ENCODE measurements at places on chromosomes 5 and 9.

GRCh38 chr9:124694414-124695279, 76.5 kb downstream of the NR6A1 start:
- DNase-seq: no peak

DNA sequence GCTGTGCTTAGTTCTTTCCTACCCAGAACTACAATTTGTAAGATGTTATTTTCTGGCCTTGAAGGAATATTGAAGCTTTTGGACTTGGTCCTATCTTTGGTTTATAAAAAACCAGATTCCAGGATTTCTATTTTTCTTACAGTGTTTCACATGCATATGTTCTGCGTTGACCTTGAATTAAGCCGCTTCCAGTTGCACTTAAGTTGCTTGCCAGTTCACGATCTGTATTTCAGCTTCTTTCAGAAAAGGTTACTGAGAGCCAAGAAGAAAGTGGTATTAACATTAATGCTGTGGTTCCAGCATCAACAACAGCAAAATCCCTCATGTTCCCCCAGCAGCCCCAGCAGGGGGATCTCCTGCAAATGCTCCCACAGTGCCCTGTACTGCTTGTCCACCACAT, 156.4 kb upstream of the ADAMTS16 start:
- DNase-seq: no peak

DNA sequence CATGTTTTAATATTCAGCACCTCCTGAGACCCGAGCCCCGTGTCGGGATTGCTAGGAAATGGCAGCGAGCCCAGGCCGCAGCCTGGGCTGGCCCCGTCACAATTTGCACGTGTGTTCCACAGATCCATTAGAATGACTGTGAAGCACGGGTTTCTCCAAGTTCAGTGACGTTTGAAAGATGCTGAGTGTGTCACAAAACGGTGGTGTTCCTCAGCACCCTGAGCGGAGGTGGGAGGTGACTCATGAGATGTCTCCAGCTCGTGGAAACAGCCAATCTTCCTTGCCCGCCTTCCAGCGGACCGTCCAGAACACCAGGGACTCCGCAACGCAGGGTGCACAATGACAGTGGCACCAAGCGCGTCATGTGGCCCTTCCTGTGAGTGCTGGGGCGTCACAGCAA, 412.8 kb downstream of the IRX2 start:
- DNase-seq: no peak

- no peak for DNase-seq
Measured at GRCh38 chr9:31950756-31951155, 433.7 kb upstream of the ACO1 start.

GRCh38 chr9:105681724-105682123, 12.6 kb upstream of the TMEM38B start:
- DNase-seq: peak; percentile 46

- DNase-seq: no peak
Measured at GRCh38 chr5:71817891-71818290, 98.8 kb downstream of the CARTPT start.

GRCh38 chr5:179298181-179298993, 46.9 kb downstream of the ADAMTS2 start:
- no peak for DNase-seq

- DNase-seq: no peak
Measured at GRCh38 chr5:8740595-8740994, 805.3 kb downstream of the SEMA5A start.

DNA sequence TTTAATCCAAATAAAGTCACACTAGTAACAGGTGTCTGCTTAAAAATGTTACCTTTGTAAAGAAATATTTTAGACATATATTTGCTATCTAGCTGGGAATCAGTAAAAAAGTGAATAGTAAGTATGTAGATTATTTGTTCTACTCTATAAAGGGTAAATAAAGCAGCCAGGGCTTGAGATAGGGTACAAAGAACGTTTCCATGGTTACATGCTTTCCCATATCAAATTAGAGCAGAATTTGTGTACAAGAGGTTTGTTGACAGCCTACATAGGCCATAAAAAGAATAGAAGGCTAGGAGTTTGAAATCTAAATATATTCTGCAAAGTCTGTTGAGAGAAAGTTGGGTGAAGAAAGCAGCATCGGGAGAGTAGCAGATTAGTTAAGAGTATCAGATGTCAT, 160.9 kb upstream of the POU5F2 start:
- no peak for DNase-seq

GRCh38 chr5:71601222-71602026, 14.3 kb downstream of the MCCC2 start:
- DNase-seq: peak; percentile 89

DNA sequence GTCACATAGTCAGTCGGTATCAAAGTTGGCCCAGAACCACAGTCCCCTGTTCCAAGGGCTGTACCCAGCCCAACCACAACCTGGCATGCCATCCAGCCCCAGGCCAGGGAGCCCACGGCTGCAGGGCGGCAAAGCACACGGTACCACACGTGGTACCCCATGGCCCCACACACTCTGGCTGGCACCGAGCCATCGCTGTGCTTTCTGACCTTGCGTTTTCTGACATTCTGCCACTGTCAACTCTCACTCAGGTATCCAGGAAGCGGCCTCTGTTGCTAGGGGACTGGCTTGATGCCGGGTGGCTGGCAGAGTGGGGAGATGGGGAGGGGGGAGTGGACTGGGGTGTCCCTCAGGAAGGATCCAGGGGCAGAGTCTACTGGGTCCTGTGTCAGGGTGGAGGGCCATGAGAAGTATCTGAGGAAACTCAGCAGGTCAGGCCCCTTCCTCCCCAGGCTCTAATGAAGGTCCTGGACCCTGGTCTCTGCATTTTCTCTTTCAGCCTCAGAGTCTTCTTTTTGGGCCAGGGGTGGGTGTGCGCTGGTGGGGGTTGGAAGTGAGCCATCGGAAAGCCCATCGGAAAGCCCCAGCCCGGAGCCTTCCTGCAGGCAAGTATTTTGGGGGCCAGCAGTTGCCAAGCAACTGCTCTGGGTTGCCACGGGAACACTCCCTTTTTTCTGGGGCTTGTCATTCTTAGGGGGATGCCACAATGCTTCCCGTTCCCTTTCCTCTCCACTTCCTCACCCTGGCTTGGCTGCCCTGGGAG, 21.0 kb upstream of the RALGDS start:
- DNase-seq: no peak

DNA sequence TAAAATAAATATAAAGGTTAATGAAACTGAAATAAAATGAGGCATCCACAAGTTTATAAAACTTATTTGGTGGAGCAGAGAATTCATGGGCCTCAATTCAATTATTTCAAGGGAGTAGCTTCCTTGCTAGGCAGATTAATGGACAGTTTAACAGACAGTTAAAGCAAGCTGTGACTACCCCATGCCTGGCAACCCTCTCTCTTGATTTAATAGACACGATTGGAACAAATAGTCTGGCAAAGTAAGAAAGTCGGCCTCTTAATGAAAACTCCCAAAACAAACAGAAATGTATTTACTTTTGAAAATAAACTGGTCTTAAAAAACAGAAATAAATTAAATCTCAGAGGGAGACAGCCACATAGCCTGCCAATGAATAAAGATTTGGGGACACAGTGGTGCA, 40.1 kb upstream of the ERCC6L2 start:
- DNase-seq: no peak

- no peak for DNase-seq
Measured at GRCh38 chr5:59621477-59621876, 272.0 kb downstream of the PDE4D start.

- no peak for DNase-seq
Measured at GRCh38 chr9:130499804-130500263, 55.1 kb downstream of the ASS1 start.

DNA sequence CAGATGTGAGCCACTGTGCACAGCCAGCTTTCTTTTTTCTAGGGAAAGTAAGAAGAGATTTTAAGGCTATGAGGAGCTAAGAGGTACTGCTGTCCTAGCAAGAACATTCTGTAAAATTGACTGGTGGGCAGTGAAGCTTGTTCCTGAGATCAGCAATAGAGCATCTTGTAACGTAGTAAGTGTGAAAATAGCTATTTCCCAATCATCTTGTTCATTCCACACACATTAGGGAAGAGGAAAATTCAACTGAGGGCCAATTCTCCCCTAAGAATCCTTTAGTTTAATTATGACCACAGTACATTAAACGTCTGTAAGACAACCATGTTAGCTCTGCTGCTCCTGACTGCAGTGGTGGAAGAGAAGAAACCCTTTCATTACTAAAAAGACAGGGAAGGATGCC, 246.2 kb downstream of the EFNA5 start:
- DNase-seq: no peak

DNA sequence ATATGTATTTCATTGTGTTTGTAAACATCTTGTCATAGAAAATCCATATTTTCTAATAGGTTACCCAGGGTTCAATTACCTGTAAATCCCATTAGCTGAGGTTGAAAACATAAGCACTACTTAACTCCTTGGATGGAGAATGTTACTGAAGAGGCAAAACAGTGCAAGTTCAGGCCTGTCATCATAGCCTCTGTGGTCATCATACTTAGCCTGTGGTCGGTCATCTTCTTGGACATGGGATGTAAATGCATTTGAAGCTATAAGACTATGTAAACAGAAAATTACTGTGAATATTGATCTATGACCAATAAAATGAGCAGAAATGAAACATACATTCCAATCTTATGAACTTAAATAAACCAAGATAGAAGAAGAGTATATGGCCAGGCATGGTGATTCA, 164.7 kb downstream of the CHSY3 start:
- DNase-seq: no peak

DNA sequence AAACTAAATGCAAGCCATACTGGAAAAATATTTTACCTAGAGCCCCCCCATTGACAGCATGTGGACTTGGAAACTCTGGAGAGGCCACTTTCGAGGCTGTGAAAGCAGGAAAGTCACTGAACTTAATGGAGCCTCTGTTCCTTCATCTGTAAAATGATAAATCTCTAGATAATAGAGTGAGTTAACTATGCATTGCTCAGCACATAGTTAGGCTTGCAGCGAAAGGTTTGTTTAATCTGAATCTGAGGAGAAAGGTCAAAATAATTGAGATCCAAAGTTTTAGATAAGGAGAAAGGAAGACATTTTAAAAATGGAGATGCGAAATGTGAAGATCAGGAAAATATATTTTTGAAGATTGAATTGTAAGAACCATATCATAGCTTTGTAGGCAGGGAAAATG, 4.6 kb downstream of the PCSK5 start:
- DNase-seq: no peak

DNA sequence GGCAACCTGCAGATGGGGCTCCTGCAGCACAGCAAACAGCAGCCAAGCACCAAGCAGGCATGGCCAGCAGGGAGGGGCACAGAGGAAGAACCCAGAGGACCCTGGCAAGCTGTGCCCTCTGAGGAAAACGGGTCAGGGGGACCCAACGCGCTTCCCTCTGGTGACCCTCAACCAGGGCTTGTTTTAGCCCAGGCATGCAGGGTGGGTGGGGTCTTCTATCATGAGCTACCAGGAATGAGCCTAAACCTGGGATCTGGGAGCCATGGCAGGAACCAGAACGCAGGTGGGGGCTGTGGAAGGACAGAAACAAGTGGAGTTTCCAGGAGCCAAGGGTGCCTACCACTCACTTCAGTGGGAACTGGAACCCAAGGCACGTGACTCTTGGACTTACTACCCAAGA, 20.9 kb downstream of the IPPK start:
- DNase-seq: no peak

- no peak for DNase-seq
Measured at GRCh38 chr9:114684036-114684435, 2.0 kb upstream of the TEX48 start.

DNA sequence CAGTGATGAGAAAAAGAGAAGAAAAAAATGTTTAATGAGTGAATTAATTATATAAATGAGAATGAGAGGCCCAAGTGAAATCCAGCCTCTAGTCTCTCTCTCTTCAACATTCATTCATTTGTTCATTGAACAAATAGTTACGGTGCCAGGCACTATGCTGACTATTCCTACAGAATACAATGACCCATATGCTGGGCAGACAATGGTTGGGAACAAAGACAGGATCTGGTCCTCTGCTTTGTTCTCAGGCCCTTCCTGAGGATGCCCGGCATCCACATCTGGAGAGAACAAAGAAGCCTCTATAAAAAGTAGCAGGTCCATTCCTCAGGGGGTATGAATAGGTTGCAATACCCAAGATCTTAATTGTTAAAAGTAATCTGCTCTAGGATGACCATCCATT, 6.9 kb downstream of the ADAM19 start:
- DNase-seq: no peak

GRCh38 chr5:171578829-171579491, 159.5 kb downstream of the FGF18 start:
- no peak for DNase-seq

GRCh38 chr9:114028646-114029045, 49.5 kb downstream of the AMBP start:
- no peak for DNase-seq

DNA sequence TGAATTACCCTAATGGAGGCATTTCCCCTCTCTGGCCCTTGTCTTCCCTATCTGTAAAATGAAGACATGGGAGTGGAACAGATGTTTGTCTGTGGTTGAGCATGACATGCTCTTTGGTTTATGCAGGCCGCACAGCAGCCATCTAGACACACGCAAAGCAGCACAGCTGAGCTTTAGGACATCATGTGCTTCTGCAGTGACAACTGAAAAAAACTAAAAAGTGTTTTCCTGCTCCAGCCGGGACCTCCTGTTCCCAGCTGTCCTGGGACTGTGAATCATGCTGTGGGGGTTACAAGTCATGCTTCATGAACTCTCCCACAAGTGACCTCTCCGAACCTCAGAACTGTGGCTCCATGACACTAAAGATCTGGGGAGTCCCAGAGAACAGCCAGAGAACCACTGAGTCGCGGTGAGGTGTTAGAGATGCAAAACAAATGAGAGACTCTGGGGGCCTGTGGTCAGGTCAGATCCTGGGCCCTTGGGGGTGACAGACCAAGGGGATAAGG, 1.7 kb downstream of the SMIM3 start:
- DNase-seq: peak; percentile 43

DNA sequence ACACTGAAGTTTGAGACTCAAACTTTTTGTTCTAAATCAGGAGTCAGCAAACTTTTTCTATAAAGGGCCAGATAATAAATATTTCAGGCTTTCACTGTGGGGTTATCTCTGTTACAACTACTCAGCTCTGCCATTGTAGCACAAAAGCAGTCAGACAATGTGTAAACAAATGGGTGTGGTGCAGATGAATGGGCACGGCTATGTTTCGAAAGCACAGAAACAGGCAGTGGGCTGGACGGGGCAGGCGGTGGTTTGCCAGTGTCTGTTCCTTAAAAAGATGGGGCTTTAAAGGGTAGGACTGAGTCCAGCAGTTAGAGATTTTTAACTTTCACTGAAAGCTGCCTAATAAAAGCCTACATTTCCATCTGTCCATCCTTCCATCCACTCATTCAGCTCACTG, 48.9 kb downstream of the PFDN1 start:
- DNase-seq: no peak

- no peak for DNase-seq
Measured at GRCh38 chr5:78221467-78221866, 73.0 kb downstream of the AP3B1 start.

DNA sequence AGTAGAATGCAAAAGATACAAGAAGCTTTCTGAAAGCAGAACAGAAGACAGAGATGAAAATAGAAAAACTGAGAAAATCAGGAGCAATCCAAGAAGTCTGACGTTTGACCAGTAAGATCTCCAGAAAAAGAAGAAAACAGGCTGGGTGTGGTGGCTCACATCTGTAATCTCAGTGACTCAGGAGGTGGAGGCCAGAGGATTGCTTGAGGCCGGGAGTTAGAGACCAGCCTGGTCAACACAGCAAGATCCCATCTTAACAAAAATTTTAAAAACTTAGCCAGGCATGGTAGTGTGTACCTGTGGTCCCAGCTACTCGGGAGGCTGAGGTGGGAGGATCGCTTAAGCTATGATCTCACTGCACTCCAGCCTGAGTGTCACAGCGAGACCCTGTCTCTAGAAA, 15.9 kb downstream of the RETREG1 start:
- DNase-seq: no peak

GRCh38 chr9:86035827-86036440, 63.4 kb downstream of the GOLM1 start:
- DNase-seq: no peak
